ENCODE measurements at places on chromosomes 2 and 18.

DNA sequence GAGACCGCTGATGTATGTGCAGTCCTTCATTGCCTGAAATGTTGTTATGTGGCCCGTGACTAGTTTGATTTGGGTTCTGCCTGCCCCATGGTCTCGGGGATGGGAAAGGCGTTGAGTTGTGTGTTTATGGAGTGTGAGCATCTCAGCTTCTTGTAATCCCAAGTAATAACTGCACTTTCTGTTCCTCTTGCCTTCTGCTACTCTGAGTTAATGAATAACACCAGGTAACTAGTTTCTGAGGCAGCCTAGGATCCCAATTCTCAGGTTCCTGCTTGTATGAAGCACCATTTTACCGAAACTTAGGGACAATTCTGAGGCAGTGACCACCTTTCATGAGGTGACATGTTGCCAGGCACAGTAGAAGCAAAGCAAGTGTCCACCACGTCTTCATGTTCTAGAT is 170.0 kb downstream of the ALK start:
- DNase-seq = no peak

GRCh38 chr2:100039291-100039980 is 103.0 kb downstream of the AFF3 start:
- DNase-seq = no peak

DNA sequence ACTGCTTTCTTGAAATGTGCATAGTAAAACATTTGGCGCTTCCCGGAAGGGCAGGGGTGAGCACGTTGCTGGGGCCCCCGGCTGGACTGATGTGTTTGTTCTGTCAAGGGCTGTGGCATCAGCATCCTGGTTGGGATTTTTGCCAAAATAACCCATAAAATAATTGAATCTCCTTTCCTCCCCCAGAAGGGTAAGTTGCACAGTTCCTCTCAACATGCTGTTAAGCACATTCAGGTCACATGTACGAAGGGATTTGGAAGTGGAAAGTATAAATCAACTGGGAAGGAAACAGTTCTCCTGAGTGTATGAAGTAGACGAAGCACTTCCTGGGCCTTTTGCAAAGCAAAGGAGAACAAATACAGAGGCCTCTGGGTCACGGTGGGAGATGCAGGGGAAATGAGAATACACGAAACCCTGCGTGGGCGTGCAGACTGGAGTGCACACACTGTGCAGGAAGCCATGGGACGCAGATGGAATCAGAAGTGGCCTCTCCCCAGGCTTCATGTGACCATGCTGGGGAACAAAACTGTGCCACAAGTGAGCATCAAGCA is 183.9 kb downstream of the LPIN1 start:
- no peak for DNase-seq

DNA sequence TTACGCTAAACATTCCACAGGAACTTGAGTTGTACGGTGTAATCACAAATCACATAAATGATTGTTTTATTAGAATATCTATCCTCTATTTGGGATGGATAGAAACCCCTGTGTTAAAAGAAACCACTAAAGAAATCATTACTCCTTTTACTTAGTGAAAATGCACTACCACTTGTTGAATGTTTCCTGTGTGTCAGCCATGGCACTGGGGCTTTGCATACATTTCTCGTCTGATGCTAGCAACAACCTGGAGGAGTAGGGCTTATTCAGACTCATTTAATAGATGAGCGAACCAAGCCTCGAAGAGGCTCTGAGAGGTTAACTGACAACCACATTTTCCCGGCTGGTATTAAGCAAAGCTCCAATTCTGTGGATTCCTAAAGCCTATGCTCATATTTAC is 60.5 kb upstream of the PELI1 start:
- no peak for DNase-seq

- DNase-seq = no peak
These were observed 6.0 kb downstream of the ITM2C start for GRCh38 chr2:230870544-230871360.

DNA sequence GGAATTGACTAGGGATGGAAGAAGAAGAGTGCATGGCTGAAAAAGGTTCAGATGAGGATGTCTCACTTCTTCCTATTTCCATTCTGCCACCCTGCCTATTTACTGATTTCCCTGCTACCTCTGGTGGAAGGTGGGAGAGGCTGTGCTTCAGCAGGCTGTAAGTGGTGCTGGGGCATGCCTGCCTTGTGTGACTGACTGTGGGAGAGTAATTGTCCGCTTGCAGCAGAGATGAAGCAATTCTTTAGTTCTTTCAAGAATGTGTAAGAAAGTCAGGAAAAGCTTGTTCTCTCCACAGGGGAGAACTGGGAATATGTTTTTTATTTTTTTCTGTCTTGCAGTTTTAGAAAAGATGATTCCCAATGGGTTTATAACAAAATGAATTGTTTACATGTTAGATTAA is 72.5 kb upstream of the NYAP2 start:
- DNase-seq = no peak

DNA sequence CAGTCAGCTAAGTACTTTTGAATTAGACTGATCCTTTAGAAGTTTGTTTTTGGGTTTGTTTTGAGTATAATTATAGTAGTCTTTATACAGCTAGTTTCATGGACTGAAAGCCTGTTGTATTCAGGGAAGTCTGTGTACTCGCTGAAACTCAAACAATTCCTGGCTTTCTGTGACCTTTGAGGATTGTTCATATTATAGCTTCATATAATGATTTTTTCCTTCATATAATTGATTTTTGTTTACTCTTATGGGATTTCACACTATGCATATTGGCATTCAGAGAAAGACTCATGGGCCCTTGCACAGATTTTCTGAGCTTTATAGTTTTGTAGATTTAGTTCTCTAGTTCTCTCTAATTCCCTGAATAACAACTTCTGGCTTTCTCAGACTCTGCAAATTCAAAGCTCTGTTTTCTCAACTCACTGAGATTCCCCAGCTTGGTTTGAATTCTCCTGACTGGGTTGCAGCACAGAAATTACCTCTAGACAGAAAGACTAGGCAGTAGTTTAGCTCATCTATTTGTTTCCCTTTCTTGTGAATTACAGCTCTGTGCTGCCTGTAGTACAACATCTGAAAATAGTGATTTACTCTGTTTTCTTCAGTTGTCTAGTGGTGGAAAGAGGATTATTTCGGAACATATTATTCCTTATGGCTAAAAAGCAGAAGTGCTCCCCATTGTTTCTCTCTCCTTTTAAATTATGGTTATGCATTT is 495.9 kb upstream of the CNTNAP5 start:
- DNase-seq = no peak

DNA sequence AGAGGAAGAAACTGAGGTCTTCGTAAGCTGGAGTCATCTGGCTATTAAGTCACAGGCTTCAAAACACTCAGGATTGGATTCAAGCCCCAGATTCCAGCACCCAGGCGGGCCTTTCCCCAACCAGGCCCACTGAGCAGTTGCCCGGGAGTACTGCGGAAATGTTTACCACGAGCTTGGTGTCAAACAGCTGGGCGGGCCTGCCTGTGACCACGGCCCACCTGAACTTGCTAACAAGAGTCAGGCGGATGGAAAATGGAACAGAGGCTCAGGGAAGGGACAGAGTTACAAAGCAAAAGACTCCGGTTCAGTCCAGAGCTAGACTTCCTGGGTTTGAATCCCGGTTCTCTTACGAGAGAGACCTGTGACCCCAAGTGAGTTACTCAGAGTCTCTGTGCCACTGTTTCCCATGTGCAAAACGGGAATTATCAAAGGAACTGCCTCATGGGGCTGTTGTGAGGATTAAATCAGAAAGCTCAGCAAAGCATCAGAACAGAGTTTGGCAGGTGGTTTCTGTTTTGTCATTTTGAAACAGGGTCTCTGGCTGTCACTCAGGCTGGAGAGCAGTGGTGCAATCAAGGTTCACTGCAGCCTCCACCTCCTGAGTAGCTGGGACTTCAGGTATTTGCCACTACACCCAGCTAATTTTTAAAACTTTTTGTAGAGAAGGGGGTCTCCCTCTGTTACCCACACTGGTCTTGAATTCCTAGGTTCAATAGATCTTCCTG is 49.0 kb upstream of the TFCP2L1 start:
- DNase-seq = no peak

DNA sequence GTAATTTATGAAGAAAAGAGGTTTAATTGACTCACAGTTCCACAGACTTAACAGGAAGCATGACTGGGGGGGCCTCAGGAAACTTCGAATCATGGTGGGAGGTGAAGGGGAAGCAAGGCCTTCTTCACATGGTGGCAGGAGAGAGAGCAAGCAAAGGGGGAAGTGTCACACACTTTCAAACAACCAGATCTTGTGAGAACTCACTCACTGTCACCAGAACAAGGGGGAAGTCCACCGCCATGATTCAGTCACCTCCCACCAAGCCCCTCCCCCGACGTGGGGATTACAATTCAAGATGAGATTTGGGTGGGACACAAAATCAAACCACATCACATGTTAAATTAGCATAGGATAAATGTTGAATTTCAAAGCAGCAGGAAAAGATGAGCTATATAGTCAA is 56.2 kb downstream of the STRADB start:
- DNase-seq = no peak

GRCh38 chr2:129061069-129061768 is 742.6 kb upstream of the HS6ST1 start:
- DNase-seq = no peak

DNA sequence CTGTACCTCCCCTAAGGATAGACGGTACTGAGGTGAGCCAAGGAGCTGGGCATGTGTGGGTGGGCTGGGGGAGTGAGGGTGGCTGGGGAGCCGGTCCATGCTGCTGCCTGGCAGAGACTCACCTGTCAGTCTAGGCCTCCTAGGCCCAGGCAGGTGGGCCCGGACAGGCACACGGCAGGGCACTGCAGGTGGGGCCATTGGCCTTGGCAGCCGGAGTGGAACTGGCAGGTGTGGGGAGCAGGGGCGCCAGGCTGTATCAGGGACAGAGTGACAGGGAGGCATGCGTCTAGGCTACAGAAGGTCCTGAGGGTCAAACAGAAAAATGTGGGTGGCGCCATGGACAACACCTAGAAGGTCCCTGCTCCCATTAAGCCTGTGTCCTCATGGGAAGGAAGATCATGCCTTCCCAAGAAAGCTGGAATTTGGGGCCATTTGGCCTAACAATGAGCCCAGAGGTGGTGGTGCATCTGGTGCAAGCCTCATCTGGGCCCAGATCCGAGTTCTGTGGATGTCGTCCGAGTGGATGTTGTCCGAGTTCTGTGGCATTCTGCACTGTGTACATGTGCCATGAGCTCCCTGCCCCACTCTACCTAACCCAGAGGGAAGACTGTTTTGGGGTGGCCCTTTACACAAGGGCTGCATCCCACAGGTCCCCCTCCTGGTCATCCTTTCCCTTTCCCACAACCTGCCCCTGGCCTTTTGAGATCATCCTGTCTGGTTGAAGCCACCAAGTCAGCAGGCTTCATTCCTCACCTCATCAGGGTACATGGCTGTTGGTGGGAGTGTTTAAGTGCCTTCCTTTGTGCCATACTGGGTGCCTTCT is 249.7 kb downstream of the GLI2 start:
- no peak for DNase-seq

DNA sequence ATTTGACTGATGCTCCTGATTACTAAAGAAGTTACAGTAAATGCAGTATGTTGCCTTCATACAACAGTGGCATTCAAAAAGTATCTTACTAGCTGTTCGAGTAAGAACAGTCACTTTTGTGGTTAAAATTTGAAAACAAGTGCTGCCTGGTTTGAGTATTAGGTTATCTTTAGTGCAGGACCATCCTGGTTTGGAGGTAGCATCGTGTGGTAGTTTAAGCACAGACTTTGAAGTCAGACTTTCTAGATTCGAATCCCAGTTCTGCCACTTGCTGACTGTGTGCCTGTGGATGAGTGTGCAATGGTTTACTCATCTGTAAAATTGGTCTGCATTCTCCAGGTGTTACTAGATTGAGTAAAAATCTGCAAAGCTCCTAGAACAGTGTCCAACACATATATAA is 96.8 kb downstream of the SGPP2 start:
- no peak for DNase-seq

DNA sequence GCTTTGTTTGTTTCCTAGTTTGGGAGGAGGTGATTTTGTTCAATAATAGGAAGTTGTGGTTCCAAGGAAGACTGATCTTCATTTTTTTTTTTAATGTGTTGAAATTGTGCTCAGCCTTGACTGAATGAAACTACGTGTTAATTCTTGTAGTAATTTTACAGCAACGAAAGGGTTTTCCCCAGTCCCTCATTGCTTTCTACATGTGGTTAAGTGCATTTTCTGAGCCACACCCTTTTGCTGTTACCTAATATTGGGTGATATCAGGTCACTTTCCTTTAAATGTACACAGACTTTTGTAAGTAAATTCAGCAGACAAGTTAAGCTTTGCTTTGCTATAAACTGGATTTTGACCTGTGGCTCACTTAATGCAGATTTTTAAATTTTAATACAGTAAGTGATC is 73.6 kb downstream of the OTX1 start:
- DNase-seq = no peak

DNA sequence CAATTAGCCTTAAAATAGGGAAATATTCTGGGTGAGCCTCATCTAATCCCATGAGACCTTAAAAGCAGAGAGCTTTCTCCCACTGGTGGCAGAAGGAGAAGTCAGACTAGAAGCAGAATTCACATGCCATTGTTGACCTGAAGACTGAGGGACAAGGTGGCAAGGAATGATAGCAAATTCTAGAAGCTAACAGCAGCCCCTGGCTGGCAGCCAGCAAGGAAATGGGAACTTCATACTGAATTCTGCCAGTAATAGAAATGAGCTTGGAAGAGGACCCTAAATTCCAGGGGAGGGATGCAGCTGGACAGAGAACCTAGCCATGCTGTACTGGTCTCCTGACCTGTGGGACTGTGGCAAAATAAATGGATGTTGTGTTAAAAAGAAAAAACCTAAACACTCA is 19.5 kb downstream of the B3GNT7 start:
- DNase-seq = no peak

GRCh38 chr2:37671816-37672103 is 318 bp upstream of the CDC42EP3 start:
- DNase-seq = no peak

DNA sequence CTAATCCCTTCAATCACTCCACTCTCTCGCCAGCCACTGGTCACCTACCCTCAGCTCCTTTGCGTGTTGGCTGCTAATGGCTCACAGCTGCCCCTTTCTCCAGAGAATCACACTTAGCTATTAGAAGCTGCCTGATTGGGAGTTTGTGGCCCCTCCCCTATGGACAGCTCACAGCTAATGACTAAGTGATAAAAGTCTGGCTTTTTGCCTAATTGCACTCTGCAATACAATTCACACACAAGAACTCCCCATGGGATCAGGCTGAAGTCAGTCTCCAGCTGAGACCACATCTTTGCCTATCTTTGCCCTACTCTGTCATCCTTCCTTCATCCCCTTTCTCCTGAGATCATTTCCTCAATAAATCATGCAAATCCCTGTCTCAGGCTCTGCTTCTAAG is 701.9 kb upstream of the RAB6C start:
- no peak for DNase-seq

- DNase-seq = no peak
These were observed 31.3 kb downstream of the KIAA2012 start for GRCh38 chr2:202104286-202104870.

GRCh38 chr2:20481798-20482405 is 35.0 kb downstream of the RHOB start:
- no peak for DNase-seq

GRCh38 chr2:15777795-15778371 is 162.5 kb upstream of the MYCN start:
- DNase-seq = no peak

DNA sequence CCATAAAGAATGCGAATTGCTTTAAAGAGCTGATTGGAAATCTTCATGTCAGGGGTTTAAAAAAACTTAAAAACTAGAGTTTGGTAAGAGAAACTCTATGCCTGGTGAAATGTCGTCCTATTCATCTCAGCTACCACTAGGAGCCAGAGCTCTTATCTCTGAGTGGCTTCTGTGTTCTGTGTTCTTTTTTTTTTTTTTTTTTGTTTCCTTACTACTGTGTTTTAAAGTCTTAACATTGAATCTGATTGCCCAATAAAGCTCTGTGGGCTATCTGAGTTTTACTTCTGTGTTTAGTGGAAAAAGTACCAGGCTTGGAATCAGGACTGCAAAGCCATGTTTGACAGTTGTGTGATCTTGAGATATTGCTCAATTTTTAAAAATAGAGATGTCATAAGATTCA is 494.8 kb downstream of the RIT2 start:
- no peak for DNase-seq

All from stimulated activated CD8-positive, alpha-beta memory T cell treated with anti-CD3 and anti-CD28 coated beads, Interleukin-2, amount 100 ng/mL, for 1 hour (primary cell).